Naive thymus-derived CD8-positive, alpha-beta T cell (primary cell): ENCODE measurements at places on chromosomes 16 and 17. TPM values are rescaled to one million over a fixed set of nuclear protein-coding genes. Genes with fewer than 3 reads are reported as not detected.

PRSS8 gene
- total RNA-seq: not detected

SLC25A39 gene
- total RNA-seq: 94.9 TPM

ATP1B2 gene
- total RNA-seq: 0.96 TPM

ADAP2 gene
- total RNA-seq: 3.6 TPM

ZNF652 gene
- 56.5 TPM for total RNA-seq

ARSG gene
- 15.1 TPM for total RNA-seq

SECTM1 gene
- total RNA-seq: not detected

ARHGDIG gene
- 0.68 TPM for total RNA-seq

TMEM98 gene
- not detected for total RNA-seq

PMP22 gene
- 0.27 TPM for total RNA-seq

ZNF205 gene
- total RNA-seq: not detected

MAP2K6 gene
- total RNA-seq: 15.9 TPM

KDM6B gene
- total RNA-seq: 113 TPM

KRT33A gene
- not detected for total RNA-seq

KRTAP4-9 gene
- not detected for total RNA-seq

TMEM88 gene
- total RNA-seq: 7.2 TPM

SHMT1 gene
- total RNA-seq: 17.1 TPM

KANSL1 gene
- total RNA-seq: 208 TPM

BRIP1 gene
- total RNA-seq: 0.77 TPM

PRDM7 gene
- total RNA-seq: not detected

DRG2 gene
- total RNA-seq: 48.6 TPM

FN3K gene
- 12.7 TPM for total RNA-seq

KRT28 gene
- not detected for total RNA-seq

TMEM114 gene
- total RNA-seq: not detected
